GOT3 (cell line): ENCODE measurements at places on chromosomes 5 and 9.

DNA sequence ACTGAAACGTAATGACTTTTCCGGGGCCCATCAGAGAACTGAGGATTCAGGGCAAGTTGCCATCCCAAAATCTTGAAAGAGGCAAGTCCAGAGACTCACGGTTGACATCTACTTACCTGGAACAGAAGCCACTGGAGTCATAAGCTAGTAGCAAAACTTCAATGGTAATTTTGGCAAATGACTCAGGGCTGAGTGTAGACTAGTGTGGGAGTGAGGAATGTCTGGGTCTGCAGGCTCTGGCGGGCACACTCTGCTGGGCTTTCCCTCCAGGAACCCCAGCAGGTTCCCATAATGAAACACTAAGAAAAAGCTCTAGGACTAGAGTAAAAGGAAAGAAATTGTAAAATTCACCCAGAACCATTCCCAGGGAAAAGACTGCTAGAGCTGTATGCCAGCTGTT is 122.9 kb upstream of the NFIL3 start:
- no peak for DNase-seq

DNA sequence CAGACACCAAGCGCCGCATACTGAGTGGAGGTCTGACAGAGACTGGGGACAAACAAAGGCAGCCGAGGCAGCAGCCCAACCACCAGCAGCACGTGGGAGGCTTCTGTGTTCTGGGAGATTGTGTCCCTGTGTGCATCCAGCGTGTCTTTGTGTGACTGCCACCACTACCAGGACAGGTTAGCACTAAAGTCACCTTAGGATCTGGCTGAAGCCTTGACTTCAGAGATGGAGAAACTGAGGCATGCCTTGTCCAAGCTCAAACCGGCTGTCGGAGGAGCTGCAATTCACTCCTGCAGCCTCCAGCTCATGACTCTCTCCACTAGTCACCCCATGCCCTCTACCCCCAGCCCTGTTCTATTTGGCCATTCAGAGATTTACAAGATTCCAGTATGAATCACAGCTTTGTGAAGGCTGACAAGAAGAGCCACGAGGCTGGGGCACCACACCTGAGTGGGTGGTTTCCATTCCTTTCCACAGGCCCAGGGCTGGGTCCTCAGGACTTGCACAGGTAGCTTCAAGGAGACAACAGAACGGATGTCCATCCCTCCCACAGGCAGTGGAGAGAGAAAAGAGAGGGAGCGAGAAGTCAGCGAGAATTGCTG is 69.3 kb downstream of the SHB start:
- no peak for DNase-seq

- DNase-seq = no peak
These were observed 772.1 kb upstream of the DMAC1 start for GRCh38 chr9:8571643-8572042.

GRCh38 chr9:133116346-133117231 is 4.5 kb downstream of the RALGDS start:
- DNase-seq = no peak

DNA sequence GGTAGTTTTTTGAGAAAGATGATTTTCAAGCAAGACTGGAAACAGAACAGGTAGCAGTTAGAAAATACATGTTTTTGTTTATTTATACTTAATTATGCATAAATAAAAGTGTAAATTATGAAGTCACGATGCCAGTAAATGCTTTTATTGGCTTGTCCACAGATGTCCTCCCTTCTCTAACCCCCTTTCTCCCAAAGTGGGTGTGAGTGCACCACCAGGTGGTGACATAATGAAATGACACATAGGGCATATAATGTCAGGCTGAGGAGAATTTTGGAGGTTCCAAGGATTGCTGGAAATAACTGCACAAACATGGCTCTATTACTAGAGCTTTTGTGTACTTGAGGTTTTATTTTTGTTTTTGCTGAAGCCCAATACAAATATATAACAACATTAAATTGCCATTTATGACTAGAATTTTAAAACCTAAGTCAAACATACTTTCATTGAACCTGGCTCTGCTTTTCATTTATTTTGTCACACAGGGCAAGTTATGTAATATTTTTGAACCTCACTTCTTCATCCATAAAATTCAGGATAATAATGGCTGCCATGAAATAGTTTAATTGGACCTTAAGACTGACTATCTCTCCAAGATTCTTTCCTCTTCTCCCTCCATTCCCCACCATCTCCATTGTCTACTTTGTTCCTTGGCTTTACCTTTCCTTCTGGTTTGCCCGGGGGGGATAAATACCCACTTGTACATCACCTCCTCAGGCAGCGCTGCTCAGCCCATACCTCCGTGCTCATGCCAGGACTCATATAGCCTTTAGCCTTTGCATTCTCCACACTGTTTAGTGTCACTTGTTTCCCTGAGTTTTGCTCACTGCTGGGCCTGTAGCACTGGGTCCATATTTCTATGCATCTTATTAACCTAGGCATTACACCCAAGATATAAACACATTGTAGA is 168.8 kb downstream of the PDE4D start:
- no peak for DNase-seq

- no peak for DNase-seq
These were observed 94.4 kb downstream of the VAV2 start for GRCh38 chr9:133897675-133898074.

GRCh38 chr5:132689513-132689912 is 15.7 kb downstream of the IL4 start:
- no peak for DNase-seq

GRCh38 chr5:98318386-98318785 is 455.1 kb upstream of the RGMB start:
- no peak for DNase-seq

DNA sequence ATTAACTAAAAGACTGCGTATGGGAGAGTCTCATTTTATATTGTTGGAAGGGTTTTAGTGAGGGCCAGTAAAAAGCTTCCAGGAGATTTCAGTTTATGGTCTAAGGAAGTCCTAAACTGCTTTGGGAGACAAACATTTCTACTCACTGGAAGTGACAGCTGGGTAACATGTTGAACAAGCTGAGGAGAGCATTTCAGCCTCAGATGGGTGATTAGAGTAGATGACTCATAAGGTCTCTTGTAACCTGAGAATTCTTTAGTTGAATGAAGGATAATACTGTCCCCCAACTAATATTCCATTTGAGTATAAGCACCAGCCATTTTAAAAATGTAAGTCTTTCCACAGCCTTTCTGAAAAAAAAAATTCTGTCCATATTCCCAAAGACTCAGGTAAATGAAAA is 218.0 kb upstream of the C9orf72 start:
- no peak for DNase-seq

DNA sequence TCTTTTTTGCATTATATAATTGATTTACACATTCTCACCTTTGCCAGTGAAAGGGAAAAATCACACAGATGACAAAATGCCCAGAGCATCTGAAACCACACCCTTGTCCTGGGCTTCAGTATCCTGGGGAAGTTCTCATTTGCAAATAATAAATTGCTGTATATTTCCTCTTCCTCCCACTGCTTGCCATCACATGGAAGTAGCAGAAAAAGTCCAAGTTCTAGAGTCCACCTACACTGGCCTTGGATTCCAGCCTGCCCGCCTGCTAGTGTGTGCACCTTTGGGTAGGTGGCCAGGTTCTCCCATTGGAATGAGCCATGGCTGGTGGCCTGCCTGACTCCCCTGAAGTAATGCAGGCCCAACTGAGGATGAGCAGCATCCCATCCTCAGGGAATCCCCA is 149.4 kb downstream of the GADD45G start:
- DNase-seq = no peak
